ENCODE measurements at places on chromosomes 6 and 20.

DNA sequence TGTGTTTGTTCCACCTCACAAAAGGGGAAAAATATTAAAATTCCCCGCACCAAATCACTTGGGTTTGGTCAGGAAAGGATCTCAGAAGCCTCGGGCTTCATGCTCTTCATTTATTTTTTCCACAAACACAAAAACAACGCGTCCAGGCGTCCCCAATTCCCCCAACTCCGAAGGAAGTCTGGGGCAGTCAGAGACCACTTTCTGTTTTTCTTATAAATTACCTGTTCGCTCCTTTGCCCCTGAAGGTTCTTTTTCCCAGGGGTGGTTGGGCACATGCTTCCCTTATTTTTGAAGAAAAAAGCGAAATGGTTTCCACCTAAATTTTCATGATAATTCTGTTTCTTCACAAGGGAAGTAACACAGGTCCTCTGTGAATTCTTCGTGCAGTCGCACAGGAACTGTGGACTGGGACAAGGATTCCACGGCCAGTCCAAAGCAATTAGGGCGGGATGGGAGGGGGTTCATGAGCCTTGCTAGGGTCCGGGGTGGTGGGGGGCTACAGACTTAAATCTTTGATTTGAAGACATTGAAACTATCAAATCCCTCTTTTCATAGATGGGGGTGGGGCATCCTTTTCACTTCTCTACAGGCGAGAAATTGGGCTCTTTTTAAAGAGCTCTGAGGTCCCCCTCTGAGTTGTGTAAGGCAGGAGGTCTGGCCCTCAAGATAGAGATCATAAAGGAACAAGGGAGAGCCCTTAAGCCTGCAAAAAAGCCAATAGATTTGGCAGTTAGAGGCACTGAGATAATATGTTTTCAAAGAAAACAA, 30.5 kb upstream of the HFE start:
- DNase-seq = peak; percentile 25

DNA sequence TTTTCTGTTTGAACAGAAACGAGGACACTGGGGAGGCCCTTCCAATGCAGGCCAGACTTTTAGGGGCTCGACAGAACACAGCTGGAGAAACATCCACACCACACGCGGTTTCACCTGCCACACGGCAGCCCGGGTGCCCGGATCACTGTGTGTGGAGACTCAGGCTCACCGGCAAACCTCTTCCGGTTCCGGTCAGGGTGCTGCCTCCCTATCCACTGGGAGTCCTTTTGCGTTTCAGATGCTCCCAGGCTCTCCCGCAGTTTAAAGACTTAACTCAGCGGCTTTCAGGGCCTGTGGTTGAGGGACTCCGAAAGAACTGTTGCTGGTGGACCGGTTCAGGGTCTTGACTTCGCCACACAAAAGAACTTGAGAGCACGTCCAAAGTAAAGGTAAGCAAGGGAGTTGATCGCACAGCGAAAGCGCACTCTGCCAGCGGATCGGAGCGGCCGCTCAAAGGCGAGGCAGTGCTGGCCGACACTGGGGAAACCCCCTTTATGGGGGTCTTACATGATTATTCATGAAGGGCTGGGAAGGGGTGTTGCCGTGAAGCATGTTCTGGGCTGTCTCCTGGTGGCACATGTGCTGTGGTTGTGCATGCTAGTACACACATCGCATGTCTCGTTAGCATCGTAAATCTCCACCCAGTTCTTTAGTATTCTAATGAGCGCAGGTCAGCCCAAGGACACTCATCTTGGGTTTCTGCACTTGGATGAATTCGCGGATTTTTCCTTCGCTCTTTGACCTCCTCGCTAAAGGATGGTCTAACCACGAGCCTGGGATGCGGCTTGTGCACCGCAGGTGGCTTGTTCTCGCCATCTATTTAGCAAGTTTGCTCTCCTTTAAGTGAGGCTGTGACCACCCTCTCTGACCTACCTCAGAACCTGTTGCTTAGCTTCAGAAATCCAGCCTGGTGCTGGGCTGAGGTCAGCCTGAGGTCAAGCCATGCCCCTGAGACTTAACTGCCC, 180.3 kb downstream of the CDH26 start:
- DNase-seq = peak; percentile 66

GRCh38 chr6:47042275-47042791, at the start of gene ADGRF1:
Gene ADGRF1, minus strand, starts transcription at chr6:47042332. Its CDS starts 13,271 bp downstream, at chr6:47029061.
- no peak for DNase-seq

DNA sequence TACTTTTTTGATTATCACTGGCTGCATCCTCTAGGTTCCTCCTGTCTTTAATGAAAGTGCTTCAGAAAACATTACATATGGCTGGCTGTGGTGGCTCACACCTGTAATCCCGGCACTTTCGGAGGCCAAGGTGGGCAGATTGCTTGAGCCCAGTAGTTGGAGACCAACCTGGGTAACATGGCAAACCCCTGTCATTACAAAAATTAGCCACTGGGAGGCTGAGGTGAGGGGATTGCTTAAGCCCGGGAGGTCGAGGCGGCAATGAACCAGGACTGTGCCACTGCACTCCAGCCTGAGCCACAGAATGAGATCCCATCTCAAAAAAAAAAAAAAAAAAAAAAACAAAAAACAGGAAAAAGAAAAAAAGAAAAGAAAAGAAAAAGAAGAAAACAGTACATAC, 35.3 kb downstream of the BEND3 start:
- no peak for DNase-seq

- no peak for DNase-seq
Measured at GRCh38 chr20:24761220-24762065, 187.6 kb upstream of the CST7 start.

- DNase-seq = peak; percentile 32
Measured at GRCh38 chr6:109236115-109237076, 141.1 kb downstream of the CEP57L1 start.

- DNase-seq = no peak
Measured at GRCh38 chr6:106090001-106090400, 3.9 kb downstream of the PRDM1 start.

- DNase-seq = no peak
Measured at GRCh38 chr6:44804546-44805159, 417.1 kb downstream of the CDC5L start.

DNA sequence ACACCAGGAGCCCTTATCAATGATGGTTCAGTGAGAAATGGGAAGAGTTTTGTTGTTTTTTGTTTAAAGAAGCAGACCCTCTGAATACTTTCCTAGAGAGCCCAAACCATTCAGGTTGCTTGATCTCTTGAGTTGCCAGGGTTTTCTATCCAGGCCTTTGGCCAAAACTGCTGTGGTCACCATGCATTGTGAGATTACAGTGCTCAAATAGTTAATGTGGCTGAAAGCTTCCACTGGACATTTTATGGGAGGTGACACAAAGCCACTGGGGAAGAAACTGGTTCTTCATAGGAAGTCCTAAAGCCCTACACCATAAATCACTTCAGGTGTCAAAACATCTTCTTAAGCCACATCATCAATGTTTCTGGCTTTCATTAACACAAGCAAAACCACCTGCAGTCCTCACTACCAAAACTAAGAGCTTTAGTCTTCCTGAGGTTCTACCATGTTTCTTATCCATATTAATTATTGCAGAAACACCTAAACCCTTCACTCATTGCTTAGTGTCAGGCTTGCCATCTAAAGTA, 101.6 kb downstream of the IBTK start:
- no peak for DNase-seq

- peak; percentile 32 for DNase-seq
Measured at GRCh38 chr20:35252037-35252461, 25.6 kb downstream of the MMP24 start.

- DNase-seq = no peak
Measured at GRCh38 chr6:144012534-144012933, 4.5 kb upstream of the PLAGL1 start.

- no peak for DNase-seq
Measured at GRCh38 chr6:120214088-120214499, 864.5 kb upstream of the MAN1A1 start.

DNA sequence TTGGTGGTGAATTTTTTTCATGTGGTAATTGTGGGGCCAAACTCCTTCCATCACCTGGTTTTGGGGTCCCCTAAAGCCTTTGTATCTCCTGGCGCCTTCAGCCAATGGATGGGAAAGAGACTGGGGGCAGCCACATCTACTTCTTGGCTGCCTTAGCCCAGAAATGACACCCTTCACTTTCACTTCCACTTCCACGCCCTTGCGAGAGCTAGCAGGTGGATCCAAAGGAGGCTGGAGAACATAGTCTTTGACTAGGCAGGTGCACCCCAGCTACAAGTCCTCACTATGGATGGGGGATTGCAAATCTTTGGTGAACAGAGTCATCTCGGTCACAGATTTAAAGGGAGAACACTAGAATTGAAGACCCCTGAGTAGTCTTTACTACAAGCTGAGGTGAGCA, 70.8 kb downstream of the NDUFAF5 start:
- DNase-seq = no peak

DNA sequence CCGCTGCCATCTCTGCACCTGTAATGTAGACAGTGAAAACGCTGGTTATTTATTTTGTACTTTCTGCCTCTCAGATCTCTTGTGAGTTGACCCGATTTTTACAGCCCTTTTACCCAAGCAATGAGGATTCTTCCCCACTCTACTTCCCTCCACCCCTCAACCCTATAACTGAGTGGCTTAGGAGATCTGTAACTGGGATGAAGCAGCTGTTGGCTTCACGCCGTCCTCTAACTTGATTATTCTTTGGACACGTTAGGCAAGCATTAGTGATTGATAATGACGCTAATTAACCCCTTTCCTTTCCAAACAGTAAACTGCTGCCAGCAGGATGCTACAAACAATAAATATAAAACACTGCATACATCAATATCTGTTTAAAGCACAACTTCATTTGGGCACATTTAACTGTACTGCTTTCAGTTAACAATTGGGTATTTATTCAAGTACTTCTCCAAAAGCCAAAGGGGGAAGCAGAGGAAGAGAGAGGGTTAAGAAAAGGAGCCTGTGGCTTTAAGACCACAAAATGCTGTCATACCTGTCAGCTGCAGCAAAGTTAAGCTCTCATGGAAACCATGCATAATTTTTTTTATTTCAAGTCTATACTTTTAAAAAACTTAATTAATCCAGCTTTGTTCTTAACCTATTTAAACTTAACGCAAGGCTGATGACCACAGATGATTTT, 21.2 kb downstream of the TFAP2A start:
- no peak for DNase-seq

DNA sequence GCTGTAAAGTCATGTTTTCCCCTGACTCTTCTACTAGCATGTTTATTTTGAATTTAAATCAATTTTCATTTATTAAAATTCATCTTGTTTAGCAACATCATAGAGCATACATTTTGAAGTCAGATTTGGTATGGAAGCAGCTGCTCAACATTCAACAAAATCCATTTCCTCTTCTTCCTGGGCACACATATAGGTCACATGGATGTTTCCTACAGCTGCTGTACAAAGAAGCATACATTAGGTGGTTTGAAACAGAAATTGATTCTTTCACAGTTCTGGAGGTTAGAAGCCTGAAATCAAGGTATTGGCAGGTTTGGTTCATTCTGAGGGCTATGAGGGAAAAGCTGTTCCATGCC, 495.2 kb downstream of the RFPL4B start:
- DNase-seq = no peak

DNA sequence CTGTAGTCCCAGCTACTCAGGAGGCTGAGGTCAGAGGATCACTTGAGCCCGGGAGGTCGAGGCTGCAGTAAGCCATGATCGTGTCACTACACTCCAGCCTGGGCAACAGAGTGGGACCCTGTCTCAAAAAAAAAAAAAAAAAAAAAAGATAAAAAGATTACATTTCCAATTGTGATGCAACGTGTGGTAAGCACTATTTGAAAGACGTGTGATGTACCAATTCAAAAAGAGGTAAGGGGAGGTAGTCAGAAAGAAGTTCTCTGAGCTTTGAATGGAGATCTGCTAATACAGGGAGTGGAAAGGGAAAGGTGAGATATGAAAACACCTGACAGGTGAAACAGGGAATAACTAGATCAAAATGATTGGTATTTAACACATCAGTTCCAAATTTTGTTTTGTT, 11.9 kb downstream of the GOPC start:
- DNase-seq = no peak

DNA sequence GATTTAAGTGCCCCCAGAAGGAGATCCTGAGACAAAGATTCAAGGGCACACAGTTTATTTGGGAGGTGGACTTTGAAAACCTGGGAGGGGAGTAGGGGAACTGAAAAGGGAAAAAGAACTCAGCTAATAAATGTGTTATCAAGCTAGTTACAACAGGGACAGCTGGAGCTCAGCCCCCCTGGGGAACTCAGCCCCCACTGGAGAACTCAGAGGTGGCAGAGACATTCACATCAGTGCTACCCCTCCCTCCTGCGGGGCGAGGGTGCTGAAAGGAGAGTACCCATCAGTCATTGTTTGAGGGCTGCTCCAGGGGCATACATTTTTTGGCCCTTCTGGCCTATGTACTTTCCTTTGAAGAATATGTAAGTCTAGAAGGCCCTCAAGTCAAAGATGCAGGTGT, 101.4 kb downstream of the LRFN2 start:
- no peak for DNase-seq

- DNase-seq = no peak
Measured at GRCh38 chr6:158663625-158664165, 13.8 kb downstream of the SYTL3 start.

- no peak for DNase-seq
Measured at GRCh38 chr6:34597605-34598353, 41.6 kb upstream of the SPDEF start.

DNA sequence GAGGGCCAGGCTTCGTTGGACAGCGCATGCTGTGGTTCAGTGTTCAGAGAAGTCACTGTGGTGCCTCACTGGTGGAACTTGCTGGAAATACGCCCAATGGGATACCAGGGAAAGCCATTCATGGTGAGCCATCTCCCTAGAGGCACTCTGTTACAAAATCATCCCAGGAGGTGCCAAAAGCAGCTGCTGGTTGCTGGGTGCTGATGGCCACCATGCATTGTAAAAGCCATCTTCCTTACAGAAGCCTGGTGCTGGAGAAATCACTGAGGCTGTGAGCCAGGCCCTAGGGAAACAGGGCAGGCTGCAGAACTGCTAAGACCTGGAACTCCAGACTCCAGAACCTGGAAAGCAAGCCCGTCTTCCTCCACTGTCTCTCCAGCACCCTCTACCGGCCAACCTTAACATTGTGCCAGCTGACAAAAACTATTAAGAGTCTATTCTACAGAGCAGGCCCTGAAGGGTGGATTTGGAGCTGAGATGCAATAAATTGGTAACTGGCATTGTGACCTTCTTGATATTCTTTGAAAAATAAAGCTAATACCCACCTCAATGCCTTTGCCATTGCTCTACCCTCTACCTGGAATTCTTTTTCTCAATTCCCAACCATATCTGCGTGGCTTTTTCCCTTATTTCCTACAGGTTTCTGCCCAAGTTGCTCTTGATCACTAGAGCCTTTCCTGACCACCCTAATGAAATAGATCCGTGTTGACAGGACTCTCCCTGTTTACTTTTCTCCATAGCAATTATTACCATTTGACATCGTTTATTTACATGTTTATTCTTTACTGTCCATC, 18.5 kb downstream of the SNRPB start:
- peak; percentile 71 for DNase-seq

DNA sequence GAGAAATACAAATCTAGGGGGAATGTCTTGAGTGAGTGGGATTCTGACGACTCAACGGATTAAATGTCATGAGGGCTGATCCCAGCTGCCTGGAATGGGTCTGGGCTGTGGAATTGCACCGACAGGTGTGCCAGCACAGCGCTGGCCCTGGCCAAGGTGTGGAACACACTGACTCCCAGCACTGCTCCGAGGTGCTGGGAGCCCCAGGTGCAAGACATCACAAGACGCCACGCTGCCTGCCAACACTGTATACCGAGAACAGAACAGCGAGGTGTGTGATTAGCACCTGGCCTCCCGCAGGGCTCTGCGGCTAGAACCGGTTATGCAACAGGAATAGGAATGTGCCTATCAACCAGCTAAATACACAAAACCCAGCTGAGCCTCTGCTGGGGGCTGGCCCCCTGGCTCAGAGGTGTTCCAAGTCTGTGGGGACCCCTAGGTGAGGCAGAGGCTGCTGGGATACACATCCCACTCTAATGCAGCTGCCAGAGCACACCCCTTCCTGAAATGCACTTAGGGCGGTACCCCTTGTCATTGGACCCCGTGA, 24.8 kb upstream of the APMAP start:
- DNase-seq = no peak

Measured in CD4-positive, alpha-beta T cell treated with Interleukin-17A for 4 hours (primary cell).